NCI-H345 (cell line): ENCODE measurements at places on chromosomes 7 and 10.

- DNase-seq, result no peak
Measured at GRCh38 chr10:54139819-54140428, 661.1 kb downstream of the PCDH15 start.

DNA sequence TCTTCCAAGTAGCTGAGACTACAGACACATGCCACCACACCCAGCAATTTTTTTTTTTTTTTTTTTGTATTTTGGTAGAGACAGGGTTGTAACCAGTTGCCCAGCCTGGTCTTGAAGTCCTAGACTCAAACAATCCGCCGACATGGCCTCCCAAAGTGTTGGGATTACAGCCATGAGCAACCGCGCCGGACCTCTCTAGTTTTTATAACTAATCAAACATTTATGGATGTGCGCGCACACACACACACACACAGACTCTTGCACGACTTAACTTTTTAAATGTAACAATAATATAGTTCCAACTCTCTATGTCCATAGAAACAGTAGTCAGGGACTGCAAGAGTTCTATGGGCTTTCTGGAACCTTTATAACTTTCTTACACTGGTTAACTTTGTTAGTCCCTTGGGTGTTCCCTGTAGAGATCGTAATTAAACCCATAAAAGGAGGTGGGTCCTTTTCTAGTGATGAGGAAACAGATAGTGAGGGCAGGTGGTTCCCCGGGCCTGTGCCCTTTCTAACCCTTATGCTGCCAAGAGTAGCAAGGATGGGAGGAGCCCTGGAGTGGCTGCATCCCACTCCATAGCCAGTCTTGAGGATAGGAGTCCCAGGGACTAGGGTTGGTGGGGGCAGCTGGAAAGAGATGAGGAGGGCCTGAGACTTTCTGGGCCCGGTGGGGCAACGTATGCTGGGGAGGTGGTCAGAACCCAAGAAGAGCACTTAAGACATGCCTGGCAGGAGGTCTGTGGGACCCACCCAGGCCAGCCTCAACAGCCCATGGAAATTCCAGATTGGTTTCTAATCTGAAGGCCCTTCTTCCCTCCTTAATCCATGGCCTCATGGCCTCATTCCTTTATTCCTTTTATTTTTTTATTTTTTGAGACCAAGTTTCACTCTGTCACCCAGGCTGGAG lies 8.6 kb downstream of the MARVELD1 start:
- no peak for DNase-seq

DNA sequence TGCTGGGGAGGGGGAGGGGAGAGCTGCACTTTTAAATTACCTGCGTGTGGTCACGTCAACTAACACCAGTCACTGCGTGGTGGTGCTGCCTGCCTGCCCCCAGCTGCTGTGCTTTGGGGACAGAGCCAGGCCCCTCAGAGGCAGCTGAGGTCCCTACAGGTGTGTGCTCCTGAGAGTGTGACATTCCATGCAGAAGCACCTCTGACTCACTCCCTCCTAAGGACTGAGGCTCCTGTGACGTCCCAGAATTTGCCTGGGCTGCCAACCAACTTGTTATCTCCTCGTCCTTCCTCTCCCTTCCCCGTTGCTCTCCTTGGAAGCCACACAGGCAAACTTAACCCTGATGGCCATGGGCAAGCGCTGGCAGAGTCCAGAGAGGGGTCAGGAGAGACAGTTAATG lies 563.0 kb downstream of the PARD3 start:
- DNase-seq, result no peak

DNA sequence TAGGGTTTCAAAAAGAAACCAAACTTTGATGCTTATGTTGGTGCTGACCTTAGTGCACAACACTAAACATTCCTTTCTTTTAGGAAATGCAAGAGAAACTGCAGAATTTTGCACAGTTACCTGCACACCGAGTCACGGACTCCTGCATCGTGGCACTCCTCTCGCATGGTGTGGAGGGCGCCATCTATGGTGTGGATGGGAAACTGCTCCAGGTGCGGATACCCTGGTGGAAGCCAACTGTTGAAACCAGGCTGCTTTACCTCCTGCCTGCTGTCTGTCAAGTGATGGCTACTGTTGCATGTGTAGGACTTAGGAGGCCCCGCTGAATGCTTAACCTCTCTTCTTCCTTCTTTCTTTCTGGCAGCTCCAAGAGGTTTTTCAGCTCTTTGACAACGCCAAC lies 11.7 kb downstream of the CASP2 start:
- no peak for DNase-seq

DNA sequence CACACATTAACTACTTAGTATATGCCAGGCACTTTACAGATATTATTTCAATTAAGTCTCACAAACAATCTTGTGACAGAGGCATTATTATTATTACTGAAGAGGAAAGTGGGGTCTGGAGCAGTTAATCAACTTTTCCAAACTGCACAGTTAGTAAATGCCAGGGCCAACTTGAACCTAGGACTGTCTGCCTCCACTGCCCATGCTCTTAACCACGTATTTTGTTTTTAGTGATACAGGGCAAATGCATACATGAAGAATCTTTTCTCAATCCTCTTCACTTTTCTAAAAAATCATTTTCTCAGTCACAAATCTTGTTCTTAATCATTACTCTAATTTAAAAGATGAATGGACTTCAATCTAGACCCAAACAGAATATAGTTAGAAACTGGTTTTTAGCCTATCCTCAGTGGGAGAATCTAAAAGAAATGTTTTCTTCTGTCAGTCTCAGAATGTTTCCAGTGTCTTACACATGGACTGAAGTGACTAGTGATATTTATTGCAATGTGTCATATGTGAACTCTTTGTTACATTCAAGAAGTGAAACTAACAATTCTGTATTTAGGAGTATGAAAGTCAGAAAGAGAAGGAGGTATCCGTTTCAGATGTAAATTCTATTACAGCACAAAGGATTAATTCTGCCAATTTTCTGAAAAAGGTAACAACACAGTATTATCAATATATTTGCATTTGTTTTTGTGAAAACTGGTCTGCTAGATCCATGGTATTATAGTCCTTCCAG lies 55.5 kb upstream of the CCNJ start:
- no peak for DNase-seq

- DNase-seq, result no peak
Measured at GRCh38 chr10:14918964-14919363, 34.9 kb downstream of the DCLRE1C start.

DNA sequence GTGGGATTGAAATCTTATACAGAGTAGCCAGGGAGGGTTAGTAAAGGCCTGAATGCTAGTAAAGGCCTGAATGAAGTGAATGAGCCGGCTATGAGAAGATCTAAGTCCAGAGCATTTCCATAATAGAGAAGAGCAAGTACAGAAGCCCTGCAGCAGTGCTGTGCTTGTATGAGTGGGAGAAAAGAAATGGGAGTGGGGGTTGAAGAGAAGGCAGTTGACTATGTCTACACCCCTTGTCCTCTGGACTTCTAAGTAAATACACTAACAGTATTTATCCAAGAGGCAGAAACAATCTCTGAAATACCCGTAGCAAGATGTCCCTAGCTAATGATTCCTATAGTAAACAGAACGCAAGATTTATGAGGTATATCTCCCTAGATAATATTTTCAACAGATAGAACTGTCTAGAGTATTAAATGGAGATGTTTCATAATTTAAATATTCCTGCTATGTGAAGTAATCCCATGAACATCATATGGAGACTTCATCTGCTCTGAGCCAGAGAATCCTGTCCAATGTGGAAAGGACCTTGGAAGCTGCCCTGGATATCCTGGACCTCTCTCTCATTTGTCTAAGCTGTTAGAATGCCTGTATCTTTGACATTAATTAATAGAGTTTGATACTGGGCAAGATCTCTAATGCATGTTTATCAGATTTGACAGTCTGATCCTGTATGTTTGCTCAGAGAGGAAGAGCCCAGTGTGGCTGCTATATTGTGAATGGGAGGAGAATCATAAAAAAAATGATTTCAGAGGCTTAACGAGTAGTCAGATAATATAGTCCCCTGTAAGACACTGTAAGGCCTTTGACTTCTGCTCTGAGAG lies 171.6 kb downstream of the LRRN3 start:
- DNase-seq, result no peak

DNA sequence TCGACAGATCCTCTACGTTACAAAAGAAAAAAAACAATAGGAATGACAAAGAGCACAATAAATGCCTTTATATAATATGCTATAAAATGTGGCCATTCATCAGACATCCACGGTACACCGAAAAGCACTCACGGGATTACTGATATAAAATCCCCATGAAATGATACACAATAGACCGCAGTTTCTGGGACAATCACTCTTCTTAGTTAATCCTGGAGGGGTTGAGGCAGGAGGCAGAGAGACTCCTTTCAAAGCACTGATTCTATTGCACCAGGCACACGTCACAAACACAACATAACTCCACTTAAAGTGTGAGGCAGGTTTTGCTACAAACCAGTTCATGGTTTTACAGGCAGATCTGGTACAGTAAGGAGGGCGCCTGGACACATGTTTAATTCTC lies 113.8 kb downstream of the FGFR2 start:
- no peak for DNase-seq

- DNase-seq, result no peak
Measured at GRCh38 chr7:94396037-94396431, 1.3 kb downstream of the COL1A2 start.

- DNase-seq, result no peak
Measured at GRCh38 chr10:124614003-124614659, 130.0 kb downstream of the FAM53B start.

GRCh38 chr7:103059471-103059870 lies 15.1 kb downstream of the FBXL13 start:
- no peak for DNase-seq

GRCh38 chr7:20797042-20797461 lies 10.4 kb upstream of the SP8 start:
- DNase-seq, result peak; percentile 70

- no peak for DNase-seq
Measured at GRCh38 chr7:114835861-114836260, 86.0 kb upstream of the MDFIC start.
